ENCODE measurements at places on chromosomes 6 and 20. TPM values are rescaled to one million over a fixed set of nuclear protein-coding genes. Genes with fewer than 3 reads are reported as not detected.

DNA sequence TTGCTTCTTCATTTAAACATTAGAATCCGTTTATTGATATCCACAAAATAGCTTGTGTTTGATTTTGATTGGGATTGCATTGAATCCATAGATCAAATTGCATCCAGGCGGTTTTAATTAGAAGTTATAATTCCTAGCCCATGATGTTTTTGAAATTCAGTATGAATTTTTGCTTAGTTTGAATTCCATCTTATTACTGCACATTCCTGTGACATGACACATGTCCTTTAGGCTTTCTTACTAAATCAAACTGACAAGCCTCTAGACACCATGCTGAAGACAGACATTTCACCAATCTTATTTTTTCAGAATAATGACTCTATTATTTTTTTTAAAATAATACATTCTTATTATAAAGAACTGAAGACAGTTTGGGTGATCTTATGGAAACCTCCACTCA lies 21.4 kb upstream of the PI16 start:
- no peak for DNase-seq

GRCh38 chr20:23232219-23232581 lies 118.4 kb upstream of the NXT1 start:
- DNase-seq, result no peak

DNA sequence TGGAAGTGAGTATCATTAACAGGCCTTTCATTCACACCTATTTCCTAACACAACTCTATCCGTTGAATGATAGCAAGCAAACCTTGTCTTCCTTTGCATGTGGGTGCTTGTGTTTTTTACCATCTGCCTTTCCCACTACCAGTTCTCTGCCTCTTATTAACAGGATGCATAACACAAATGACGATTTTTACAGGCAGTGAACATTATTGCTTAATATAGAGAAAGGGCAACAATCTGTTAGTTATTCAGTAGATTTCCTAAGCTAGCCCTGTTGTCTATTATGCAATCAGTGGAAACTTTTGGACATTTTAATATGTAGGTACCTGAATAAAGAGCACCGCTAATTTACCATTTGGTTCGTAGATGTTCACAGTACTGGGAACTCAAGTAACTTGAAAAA lies 348.8 kb upstream of the PLCB4 start:
- no peak for DNase-seq

- no peak for DNase-seq
Measured at GRCh38 chr6:131897621-131898020, 53.6 kb downstream of the CCN2 start.

GRCh38 chr6:166834049-166834448 lies 122.3 kb downstream of the RNASET2 start:
- DNase-seq, result no peak

DNA sequence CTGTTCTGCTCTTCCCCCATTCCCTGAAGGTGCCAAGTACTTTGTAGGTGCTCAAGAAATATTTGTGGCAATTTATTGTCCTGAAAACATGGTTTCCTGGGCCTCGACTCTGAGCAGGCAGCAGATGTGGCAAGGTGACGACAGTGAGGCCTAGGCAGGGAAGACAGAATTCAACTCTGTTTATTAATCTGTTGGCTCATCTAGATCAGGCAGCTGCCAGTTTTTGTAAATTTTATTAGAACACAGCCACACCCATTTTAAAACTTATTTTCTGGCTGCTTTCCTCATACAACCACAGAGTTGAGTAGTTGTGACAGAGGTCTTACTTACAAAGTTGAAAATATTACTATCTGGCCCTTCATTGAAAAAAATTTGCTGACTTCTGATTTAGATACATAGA lies 24.5 kb downstream of the MAPK14 start:
- DNase-seq, result no peak

GRCh38 chr20:15317546-15318232 lies 980.3 kb upstream of the FLRT3 start:
- no peak for DNase-seq

Gene MROH8
- 5.0 TPM for total RNA-seq

Gene LINC00237
- not detected for total RNA-seq

Gene KHDC1
- 0.79 TPM for total RNA-seq

Gene PIGU
- total RNA-seq, result 15.6 TPM

Gene GCNT2
- total RNA-seq, result 5.2 TPM

Measured in omental fat pad (tissue), 4 donors.